ENCODE measurements at places on chromosomes 16 and 17.

DNA sequence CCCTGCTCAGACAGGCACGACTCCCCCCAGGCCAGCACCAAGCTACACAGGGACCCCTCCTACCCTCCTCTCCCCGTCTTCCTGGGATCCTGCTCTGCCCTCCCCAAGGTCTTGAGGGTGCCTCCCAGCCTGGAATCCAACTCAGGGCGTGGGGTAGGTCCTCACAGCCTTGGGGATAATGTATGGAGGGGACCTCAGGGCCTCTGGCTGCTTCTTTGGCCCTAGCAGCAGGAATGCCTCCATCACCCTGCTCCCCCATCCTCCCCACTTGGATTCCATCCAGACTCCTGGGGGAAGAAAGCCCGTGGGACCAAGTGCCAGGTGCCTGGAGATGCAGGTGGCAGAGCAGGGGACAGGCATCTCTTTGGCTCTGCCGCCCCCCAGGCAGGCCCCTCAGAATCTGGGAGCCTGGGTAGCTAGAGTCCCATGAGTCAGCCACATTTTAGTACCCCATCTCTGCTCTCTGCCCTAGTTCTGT is 10.7 kb upstream of the STAC2 start:
- DNase-seq, result no peak

DNA sequence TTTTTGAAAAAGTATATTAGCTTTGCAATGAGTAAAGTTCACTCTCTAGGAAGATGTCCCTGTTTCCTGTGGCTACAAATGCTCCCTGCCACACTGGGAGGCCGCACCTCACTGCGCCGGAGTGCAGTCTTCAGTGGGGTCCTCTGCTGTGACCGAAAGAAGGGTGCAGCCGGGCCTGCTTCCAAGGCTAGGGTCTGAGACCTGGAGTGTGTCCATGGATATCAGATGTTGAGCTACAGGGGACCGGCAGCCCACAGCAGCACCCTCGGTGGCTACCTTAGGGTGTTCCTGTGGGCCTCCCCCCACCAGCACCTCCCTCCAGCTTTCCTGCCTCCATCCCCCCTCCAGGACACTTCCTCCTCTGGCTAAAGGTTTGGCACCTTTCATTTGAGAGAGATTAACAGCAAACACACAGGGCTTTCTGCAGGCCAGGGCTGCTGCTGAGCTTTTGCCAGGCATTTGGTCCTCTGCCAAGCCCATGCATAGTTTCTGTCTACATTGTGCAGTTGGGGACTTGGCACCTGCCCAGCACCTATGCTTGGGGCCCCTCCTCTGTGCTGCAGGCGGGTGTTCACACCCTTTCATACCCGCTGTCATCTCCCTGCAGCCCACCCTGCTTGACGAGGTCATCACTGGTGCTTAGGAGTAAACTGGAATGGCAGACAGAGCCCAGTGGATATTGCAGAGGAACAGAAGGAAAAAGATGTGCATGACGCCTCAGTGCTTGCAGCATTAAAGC is 33.8 kb upstream of the CRISPLD2 start:
- no peak for DNase-seq

DNA sequence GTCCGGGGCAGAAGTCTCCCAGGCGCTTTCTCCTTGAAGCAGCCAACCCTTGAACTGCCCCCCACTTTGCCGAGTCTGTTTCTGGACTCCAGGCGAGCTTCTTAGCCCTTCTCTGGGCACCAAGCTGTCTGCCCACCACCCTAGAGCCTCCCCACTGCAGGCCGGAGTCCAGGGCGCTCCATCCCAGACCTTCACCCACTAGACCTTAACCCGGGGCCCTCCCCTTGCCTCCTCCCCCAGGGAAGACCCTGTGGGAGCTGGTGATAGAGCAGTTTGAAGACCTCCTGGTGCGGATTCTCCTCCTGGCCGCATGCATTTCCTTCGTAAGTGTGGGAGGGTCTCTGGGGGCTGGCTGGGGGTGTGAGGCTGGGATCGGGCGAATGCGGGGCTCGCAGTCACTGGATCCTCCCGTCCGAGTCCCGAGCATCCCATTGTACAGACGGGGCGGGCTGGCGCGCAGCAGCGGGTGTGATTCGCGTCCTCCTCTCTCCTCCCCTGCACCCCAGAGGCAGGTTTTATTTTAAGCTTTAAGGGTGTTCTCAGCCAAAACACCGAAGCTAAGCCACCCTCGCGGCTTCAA is 1.1 kb downstream of the ATP2A1 start:
- no peak for DNase-seq

DNA sequence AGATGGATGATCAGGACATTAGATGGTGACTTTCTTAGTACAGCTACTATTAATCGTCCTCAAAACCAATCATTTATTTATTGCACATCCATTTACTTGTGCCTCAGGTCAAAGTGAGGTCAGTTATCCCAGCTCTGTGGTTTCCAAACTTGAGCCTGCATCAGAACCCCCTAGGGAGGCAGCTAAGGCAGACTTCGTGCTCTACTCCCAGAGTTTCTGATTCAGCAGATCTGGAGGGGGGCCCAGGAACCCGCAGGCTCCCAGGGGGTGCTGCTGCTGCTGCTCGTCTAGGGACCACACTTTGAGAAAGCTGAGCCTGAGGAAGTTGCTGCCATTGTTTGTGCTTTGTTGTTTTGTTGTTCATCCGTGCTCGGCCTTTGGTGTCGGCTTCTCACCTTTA is 44.0 kb upstream of the CLEC18B start:
- no peak for DNase-seq

GRCh38 chr16:54817432-54817831 is 113.2 kb upstream of the IRX5 start:
- DNase-seq, result no peak

DNA sequence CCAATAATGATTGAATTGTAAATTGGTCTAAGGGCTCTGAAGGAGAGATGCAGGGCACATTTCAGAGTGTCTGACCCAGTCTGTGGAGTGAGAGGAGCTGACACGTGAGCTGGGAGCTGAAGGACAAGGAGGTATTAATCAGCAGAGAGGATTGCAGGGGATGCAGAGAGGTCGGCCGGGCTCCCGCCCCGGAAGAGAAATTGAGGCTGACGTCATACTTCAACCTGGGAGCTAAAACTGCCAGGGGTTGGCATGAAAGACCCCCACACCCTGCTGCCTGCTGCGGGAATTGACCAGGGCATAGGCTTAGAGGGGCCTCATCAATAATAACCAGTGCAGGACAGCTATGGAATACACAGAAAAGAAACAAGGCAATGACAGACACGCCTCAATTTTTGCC is 53.6 kb upstream of the CLEC19A start:
- DNase-seq, result no peak

DNA sequence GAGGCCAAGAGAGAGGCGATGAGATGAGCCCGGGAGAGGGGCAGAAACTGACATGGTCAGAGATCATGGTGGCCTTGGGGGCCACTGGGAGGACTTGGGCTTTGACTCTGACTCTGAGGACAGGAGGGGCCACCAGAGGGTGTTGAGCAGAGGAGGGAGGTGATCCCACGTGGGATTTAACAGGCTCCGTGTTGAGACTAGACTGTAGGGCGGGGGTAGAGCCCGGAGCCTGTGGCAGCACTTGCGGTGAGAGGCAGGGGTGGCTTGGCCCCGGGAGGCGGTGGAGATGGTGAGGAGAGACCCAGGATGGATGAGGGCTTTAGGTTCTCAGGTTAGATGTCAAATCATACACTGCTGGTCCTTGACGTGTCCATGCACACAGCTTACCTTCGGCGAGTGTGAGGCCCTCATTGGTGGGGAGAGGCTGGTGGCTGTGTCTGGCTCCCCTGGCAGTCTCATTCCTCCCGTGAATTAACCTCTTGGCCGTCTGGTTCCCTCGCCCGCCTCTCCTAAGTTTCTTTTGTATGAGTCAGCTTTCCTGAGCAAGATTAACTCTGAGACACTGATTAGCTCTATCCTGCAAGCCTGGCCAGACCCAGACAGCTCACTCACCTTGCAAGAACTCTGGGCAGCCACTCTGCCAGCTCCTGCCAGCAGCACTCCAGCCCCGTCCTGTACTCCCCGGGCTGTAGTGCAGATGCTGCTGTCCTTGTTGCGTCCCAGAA is 39.7 kb downstream of the VPS35L start:
- no peak for DNase-seq

- DNase-seq, result no peak
Observed at GRCh38 chr16:52912565-52913173, 140.0 kb downstream of the CHD9NB start.

GRCh38 chr17:82889496-82890338 is 49.9 kb upstream of the ZNF750 start:
- no peak for DNase-seq

DNA sequence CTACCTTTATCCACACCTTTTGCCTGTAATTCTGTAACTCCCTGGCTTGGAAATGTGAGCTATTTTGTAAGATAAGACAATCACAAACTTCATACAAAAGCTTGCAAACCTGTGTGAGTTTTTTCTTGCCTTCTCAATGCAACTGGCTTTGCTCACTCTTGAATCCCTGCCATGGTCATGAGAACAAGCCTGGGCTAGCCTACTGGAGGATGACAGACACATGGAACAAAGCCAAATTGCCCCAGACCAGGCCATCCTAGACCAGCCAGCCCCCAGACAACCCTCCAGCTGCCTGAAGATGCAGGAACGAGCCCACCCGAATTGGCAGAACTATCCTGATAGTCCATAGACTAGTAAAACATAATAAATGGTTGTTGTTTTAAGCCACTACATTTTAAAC is 466.6 kb upstream of the ERCC4 start:
- no peak for DNase-seq

DNA sequence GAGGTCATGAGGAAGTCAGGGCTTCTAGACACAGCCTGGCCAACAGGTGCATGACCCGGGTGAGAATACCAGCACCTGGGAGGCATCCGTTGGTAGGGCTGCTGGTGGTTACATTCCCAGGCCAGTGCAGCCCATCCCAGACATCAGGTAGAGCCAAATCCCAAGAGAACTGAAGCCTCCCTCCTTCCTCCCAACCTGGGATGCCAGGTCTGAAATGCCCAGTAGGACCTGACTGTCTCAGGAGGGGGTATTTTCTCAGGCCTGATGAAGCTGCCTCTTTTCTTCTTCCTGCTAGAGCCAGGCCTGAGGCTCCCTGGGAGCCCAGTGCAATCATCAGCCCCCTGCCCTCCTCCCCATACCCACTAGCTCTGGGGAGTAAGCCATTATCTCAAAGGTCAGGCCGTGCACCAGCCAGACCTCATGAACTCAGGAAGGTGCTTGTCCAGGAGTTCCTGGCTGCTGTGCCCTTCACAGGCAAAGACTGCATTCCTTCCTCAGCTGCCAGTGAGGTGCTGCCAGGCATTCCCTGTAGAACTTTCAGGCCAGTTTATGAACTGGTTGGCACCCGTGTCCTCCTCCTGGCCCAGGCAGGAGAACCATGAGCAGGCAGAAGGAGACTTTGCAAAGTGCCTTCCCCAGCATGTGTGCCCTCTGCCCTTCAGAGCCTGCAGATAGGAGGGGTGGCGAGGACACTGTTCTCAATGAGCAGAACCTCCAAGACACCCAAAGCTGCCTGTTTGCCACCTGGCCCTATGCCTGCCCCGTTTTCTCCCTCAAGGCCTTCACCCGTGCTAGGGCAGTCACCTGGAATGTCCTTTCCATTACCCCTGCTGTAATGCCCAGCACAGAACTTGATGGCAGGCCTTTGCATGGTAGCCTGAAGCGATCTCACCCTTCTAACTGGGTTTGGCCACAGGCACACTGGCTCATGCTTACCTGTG is 7.6 kb downstream of the TBX2 start:
- no peak for DNase-seq

GRCh38 chr17:2909846-2910234 is 113.6 kb downstream of the RAP1GAP2 start:
- no peak for DNase-seq

- DNase-seq, result peak; percentile 33
Observed at GRCh38 chr16:14600164-14600563, 29.9 kb downstream of the PARN start.

DNA sequence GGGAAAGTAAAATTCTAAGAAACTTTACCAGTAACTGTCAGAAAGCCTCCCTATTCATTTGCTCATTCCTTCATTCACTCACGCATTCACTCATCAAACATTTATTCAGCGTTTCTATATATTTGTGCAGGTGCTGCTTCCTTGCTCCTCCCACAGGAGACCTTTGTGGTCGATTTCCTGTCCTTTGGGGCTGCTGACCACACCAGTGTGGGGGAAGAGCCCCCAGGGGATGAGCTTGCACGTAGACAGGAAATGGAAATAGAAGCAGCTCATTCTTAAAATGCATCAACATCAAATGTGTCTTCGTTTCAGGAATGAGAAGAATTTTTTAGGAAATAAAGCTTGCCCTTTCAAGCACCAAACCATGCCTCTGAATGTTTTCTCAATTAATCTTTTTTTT is 9.6 kb downstream of the PIK3R6 start:
- DNase-seq, result no peak

DNA sequence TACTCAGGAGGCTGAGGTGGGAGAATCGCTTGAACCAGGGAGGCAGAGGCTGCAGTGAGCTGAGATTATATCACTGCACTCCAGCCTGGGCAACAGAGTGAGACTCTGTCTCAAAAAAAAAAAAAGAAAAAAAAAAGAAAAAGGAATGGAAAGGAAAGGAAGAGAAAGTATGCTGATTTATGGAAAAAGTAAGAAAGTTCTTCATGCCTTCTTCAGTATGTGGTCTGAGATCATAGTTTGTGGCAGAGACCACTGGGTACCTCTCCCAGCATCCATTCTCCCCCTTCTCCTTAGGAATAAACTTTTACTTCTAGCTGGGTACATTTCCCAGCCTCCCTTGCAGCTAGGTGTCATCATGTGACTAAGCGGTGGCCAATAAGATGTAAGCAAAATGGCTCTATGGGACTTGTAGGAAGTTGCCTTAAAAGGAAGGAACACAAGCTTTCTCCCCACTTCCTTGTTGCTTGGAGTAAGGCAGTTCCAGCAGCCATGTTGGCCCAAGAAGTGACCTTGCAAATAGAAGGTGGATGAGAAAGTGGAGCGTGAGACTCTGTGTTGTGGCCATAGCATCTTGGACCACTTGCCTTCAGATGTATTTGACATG is 26.1 kb upstream of the XPO6 start:
- no peak for DNase-seq

DNA sequence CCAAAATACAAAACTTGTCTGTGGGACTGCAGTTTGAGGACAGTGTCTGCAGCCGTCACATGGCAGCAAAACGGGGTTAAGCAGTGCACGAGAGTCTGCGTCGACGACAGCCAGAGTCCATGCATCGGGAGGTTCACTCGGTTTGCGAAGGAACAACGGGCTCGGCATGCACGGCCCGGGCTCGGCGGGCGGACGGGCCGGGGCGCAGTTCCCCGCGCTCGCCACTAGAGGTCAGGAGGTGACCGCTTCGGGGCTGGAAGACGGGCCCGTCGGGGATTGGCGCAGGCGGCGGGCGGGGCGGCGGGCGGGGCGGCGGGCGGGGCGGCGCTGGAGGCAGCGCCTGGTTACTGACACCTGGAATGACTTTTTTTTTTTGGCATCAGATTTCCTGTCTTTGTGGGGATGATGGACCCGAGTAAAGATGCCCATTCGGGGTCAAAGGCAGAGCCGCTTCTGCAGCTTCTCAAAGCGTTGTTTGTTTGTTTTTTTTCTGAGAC is 6.5 kb downstream of the SCGB1C2 start:
- peak; percentile 59 for DNase-seq

- no peak for DNase-seq
Observed at GRCh38 chr16:27511657-27512448, 37.9 kb downstream of the GTF3C1 start.

Measured in hematopoietic multipotent progenitor cell treated with erythropoietin and hydrocortisone succinate and interleukin-3 and kit ligand, for 17 days (in vitro differentiated cells).